RWPE1 (cell line): ENCODE measurements at places on chromosomes 3 and 15.

GRCh38 chr15:49697121-49697520, 76.3 kb downstream of the DTWD1 start:
- DNase-seq = no peak

DNA sequence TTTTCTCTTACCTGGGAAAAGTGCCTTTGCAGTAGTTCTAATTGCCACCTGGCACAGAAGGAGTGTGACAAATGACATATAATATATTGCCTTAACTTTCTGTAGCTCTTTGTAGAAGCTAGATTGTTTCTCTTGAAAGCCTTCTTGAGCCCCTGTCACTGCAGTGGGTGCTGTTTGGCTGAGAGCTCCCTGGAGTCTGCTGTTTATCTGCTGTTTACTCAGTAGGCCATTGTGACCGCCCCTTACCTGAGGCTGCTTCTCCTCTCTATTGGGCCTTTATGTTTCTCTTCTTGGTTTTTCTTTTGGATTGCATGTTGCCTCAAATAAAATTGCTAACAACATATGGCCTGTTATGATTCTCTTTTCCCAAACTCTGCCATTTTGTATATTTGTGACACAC, 16.7 kb downstream of the MAP2K5 start:
- DNase-seq = no peak

DNA sequence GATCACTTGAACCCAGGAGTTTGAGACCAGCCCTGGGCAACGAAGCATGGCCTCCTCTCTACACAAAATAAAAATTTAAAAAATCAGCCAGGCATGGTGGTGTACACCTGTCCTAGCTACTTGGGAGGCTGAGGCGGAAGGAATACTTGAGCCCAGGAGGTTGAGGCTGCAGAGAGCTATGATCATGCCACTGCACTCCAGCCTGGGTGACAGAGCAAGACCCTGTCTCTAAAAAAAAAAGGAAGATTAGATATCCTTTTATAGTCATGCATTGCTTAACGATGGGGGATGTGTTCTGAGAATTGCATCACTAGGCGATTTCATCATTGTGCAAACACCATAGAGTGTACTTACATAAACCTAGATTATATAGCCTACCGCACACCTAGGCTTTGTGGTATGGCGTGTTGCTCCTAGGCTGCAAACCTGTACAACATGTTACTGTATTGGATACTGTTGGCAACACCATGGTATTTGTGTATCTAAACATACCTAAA, 12.6 kb downstream of the ALAS1 start:
- DNase-seq = no peak

DNA sequence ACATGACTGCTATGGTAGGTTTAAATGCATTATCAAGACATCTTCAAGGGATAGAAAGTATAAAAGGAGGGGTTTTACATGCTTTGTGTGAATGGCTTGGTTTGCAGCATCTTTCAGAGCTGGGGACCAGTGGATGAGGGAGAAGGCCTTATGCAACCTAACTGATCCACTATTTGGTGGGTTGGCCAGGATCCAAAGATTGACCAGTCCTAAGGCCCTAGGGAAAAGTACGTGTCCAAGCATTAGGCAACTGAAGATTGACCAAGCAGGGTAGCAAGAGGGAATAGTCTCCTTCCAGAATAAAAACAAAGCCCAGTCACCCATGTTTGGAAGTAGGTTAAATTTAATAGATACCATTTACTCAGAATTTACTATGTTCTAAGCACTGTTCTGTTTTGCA, 509.3 kb downstream of the EPHB1 start:
- no peak for DNase-seq

DNA sequence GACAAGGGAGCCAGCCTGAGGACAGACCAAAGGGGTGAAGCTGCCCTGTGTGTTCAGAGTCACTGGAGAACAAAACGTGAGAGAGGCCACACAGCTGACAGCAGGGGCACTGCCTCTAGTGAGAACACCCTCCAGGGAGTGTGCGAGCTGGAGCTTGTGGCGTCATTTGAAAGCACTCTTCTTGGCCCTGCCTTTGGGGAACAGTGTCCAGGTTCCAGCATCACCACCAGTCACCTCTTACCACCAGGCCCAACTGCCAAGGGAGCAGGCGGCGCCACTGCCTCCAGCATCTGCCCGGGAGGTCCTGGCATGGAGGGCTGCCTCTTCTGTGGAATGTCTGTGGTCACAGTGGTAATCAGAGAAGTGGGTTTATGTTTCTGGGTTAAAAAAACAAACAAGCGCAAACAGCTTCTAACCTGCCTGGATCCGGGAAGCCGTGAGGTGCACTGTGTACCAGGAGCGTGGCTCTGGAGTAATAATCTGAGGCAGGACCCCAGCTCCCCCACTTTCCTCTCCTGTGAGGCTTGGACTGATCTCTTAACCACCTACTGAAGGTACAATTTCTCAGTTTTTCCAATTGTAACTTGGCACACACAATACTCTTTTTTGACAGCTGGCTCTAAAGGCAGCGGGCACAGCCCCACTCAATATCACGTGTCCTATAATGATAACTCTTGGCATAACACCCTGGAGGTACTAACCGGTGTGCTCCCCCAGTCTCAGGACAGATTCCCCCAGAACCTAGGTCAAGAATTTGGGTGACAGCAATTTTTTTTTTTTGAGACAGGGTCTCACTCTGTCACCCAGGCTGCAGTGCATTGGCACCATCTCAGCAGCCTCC, 32.2 kb upstream of the CDCP1 start:
- DNase-seq = no peak
